ENCODE measurements at places on chromosomes 4 and X.

DNA sequence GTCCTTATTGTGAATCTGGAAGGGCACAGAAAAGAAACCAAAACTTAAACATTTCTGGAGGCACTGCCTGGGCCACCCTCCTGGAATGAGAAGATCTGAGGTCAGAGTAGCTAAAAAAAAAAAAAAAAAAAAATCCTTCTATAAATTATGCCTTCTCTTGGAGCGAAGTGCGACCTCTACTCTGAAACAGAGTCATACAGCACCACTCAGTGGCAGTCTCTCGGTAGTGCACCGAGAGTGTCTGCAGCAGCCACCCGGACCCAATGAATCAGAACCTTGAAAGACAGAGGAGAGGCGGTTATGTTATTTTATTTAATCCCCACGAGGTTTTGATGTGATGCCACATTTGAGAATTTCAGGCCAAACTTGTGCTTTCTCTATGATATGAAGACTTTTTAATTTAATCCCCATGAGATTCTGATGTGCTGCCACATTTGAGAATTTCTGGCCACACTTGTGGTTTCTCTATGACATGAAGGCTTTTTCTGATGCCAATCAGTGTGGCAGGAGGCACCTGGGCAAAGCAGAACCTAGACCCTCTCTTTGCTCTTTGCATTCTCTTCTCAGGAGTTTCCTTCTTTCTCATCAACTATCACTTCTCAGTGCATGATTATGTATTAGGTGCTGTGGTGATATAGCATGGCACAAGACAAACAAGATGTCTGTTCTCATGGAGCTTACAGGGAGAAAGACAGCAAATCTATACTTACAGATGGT, 5.6 kb upstream of the CT47C1 start:
- peak; percentile 12 for DNase-seq

GRCh38 chr4:27360131-27360530, 499.5 kb downstream of the STIM2 start:
- DNase-seq = no peak

DNA sequence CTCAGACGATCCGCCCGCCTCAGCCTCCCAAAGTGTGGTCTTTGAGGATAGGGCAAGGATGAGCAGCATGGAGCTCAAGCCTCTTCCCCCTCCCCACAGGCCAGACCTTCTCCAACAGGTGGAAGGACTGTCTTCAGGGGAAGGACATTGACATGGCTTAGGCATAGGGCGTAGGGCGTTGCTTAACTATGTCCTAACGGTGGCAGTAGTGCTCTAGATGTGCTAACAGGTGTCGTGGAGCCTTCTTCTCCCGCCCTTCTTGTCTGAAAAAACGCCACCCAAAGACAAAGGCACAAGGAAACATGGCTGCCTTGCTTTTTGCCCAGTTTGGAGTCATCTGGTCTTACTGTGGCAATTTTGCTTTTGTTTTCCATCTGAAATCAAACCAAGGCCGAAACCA, 219.8 kb downstream of the OR13H1 start:
- DNase-seq = no peak

GRCh38 chrX:47245156-47245555, 12.3 kb downstream of the USP11 start:
- no peak for DNase-seq

- no peak for DNase-seq
These were observed 572.1 kb downstream of the C4orf33 start for GRCh38 chr4:129668092-129668491.

DNA sequence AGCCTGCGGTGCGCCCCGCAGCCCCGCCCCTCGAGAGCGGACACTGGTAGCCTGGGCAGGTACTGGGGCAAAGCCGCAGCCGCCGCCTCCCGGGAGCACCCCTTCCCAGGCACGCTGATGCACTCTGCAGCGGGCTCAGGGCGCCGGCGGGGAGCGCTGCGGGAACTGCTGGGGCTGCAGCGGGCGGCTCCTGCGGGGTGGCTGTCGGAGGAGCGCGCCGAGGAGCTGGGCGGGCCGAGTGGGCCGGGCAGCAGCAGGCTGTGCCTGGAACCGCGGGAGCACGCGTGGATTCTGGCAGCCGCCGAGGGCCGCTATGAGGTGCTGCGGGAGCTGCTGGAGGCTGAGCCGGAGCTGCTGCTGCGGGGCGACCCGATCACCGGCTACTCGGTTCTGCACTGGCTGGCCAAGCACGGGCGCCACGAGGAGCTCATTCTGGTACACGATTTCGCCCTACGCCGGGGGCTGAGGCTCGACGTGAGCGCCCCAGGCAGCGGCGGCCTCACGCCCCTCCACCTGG, 401 bp downstream of the SOWAHD start:
- DNase-seq = no peak

DNA sequence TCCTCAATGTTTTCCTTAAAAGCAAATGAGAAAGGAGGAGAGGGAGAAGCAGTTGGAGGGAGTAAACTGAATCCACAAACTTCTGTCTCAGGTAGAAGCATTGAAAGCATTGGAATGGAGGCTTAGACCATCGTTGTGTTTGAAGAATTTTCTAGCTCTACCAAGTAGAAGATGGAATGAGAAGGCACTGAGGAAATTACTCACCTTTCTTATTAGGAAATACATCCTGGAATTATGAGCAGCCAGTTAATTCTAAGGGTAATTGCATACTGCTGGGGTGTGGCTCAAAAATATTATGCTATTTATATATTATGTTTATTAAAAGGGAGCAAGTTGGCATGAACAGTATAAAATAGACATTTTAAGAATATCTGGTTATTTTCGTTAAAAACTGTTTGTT, 12.9 kb downstream of the PGM2 start:
- no peak for DNase-seq

DNA sequence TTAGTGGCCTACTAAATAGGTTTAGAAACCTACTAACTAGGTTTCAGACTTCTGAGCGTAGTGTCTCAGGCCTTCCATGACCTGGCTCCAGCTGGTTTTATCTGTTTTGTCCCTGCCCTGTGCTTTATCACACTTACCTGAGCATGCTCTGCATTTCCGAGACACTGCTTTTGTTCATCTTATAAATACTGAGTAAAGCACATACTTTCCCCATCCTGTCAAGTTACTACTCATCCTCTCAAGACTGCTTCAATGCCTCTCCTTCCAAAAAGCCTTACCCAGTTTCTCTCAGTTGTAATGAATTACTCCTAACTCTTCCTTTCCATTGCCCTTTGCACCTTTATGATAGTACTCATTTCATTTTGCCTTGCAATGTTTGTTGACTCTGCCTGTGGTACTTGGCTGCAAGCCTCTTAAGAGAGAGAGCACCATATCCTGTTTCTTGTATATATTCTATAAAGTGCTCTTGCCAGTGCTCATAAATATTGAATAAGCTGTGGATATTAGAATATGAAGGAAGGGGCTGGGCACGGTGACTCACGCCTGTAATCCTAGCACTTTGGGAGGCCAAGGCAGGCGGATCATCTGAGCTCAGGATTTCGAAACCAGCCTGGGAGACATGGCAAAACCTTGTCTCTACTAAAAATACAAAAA, 34.4 kb downstream of the SLAIN2 start:
- DNase-seq = no peak

DNA sequence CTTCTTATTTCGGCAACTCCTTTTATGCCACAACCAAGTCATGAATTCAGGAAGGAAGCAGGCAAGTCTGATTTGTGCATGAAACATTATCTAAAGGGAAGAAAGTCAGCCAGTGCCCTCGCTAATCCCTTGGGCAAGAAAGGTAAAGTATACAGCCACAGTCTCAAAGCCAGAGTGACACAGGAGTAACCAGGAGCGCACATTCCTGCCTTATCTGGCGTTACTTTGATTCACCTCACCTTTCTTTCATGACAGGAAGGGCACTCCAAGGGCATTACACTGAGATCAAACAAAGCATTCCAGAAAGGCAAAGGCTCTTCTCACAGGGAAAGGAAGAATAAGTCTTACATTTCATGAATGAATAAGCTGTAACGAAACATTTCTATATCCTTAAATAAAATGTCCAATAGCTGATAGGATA, 38.8 kb downstream of the FAT1 start:
- DNase-seq = no peak

DNA sequence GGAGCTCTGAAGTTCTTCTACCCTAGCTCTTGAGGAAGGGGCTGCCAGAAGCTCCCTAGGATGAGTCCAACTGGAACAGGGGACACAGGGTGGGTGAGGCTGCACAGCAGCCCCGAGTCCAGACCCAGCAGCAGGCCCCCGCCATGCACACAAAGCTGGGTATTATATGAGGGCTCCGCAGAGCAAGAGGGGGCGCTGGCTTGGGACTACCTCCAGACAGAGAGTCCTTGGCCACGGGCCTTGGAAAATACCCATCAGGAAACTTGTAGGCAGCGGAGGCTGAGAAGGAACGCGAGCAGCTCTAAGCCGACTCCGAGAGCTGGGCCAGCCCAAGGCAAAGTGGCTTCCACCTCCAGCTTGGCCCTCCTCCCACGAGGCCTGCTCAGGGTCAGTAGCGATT, 8.1 kb downstream of the HCFC1 start:
- DNase-seq = no peak

DNA sequence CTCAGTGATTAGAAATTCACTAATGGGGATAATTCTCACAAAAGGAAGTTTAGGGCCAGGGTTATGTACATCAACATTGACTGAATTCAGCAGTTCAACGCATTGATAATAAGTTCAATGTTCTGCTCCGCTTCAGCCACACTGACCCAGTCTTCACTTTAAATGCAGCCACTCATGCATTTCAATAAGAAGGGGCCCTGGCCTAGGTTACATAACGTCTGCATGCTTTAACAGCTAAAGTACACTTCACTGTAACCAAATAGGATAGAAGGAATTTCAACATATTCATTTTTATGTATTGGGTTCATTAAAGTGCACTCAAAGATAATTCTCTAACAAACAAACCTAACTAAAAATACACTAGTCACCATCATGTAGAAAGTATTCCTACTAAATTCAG, 12.8 kb upstream of the TSPAN7 start:
- DNase-seq = no peak

- no peak for DNase-seq
These were observed 5.5 kb upstream of the WFS1 start for GRCh38 chr4:6264225-6264540.

- no peak for DNase-seq
These were observed 70.5 kb downstream of the JADE1 start for GRCh38 chr4:128879971-128880370.

DNA sequence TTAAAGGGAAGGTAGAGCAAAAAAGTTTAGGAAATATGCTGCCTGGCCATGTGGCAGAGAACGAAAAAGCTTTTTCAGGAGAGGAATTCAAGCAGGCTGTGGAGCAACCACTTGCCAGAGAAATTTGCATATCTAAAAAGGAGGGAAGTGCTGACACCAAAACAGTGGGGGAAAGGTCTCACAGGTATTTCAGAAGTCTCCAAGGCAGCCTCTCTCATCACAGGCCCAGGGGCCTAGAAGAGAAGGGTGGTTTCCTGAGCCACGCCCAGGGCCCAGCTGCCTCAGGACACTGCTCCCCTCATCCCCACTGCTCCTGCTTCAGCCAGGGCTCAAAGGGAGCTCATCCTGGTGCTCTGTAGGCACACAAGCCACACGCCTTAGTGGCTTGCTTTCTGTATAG, 29.9 kb upstream of the STS start:
- DNase-seq = no peak

GRCh38 chrX:22674932-22675331, 324.8 kb upstream of the DDX53 start:
- DNase-seq = no peak

All from stimulated activated CD4-positive, alpha-beta T cell treated with anti-CD3 and anti-CD28 coated beads, Interleukin-15, amount 100 ng/mL, for 1 hour (primary cell).